ENCODE measurements at places on chromosomes 7 and 10.

- no peak for DNase-seq
Observed at GRCh38 chr10:8712656-8713055, 658.2 kb downstream of the GATA3 start.

DNA sequence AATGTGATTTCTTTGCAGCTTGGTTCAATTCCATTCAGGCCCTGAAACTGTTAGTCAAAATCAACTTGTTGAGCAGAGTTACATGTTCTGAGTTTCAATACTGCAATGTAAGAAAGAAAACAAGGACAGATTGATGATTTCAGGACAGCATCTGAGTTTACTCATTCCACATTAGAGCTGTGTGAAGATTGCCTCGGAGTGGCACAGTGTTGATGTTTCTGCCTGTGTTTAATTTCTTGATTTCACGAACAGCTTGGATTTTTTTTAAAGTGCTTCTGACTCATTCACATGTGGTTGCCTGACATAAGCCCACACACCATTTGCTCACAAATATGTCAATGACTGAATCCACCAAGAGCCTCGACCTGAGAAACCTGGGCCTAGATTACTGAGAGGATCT lies 101.2 kb upstream of the PARD3 start:
- no peak for DNase-seq

- no peak for DNase-seq
Observed at GRCh38 chr7:129468547-129468946, 33.8 kb upstream of the SMKR1 start.

DNA sequence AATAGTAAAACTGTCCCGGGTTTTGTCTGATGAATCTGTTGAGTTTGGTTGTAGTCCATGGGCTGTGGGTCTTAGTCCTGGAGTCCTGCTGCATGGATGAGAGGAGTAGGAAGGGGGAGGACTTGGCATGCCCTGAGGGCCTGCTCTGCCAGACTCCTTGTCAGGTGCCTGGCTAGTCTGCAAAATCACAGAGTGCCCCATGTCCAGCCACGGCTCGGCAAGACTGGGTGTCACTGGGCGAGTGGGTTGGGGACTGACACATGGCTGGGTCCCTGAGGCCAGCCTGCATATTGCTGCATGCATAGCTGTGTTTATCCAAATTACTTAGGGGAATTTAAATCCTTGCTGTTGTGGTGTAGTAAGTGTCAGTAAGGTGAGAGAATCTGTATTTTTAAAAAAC lies 9.7 kb downstream of the MINDY4 start:
- DNase-seq = no peak

- DNase-seq = no peak
Observed at GRCh38 chr10:116684781-116685180, 57.6 kb downstream of the HSPA12A start.

DNA sequence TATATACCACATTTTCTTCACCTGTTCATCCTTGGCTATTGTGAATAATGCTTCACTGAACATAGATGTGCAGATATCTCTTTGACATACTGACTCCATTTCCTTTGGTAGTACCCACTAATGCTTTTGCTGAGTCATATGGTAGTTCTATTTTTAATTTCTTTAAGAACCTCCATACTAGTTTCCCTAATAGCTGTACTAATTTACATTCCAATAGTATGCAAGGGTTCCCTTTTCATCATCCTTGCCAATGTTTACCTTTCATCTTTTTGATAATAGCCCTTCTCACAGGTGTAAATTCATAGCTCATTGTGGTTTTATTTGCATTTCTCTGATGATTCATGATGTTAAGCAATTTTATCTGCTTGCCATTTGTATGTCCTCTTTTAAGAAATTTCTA lies 159.9 kb downstream of the CALCR start:
- DNase-seq = no peak

- DNase-seq = no peak
Observed at GRCh38 chr7:55423277-55423711, 58.2 kb downstream of the LANCL2 start.

GRCh38 chr7:83548250-83548649 lies 100.7 kb downstream of the SEMA3E start:
- DNase-seq = no peak

- DNase-seq = no peak
Observed at GRCh38 chr10:51029172-51029641, 45.1 kb upstream of the PRKG1 start.

DNA sequence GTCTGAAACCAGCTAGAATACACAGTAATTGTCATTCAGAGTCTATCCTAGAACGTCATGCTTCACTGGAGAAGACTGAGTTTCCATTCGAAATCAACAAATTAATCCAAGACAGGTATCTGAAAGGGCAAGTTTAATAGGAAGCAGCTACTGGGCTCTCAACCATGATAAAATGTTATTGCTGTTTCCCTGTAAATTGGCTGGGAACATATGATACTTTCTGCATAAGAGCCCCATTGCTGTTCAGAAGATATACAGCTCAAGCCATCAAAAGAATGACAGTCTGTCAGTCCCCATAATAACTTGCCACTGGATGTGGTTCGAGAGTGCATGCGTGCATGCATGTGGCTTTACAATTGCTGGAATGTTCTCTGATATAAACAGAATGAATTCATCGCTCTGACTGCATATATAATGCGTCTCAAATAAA lies 129.0 kb downstream of the HIBADH start:
- no peak for DNase-seq

- no peak for DNase-seq
Observed at GRCh38 chr10:75418712-75419111, 12.7 kb upstream of the LRMDA start.

GRCh38 chr7:82740246-82740848 lies 296.8 kb upstream of the CACNA2D1 start:
- DNase-seq = no peak

- no peak for DNase-seq
Observed at GRCh38 chr7:66167773-66168387, 37.3 kb upstream of the TPST1 start.

DNA sequence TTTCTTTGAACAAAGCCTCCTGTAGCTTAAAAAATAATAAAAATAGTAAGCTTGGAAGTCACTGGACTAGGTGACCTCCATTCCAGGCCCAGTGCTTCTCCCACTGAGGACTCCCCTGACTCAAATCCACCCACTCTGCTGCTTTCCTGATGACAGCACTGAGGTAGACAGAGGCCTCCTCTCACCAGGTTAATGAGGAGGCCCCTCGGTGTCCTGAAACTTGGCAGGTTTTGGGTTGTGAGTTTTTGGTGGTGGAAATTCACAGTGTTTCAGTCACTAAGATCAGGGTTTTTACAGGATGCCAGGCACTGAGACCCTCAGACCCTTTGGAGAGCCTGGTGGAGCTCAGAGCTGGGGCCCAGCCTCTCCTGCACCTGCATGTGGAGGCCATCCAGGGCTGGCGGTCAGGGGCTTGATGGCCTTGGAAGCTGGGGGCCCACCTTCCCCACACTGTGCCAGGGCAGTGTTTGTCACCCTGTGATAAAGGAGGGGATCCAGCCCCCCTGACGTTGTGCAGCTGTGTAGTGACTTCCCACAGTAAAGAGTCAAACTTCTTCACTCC lies 19.1 kb downstream of the TSPAN14 start:
- no peak for DNase-seq

DNA sequence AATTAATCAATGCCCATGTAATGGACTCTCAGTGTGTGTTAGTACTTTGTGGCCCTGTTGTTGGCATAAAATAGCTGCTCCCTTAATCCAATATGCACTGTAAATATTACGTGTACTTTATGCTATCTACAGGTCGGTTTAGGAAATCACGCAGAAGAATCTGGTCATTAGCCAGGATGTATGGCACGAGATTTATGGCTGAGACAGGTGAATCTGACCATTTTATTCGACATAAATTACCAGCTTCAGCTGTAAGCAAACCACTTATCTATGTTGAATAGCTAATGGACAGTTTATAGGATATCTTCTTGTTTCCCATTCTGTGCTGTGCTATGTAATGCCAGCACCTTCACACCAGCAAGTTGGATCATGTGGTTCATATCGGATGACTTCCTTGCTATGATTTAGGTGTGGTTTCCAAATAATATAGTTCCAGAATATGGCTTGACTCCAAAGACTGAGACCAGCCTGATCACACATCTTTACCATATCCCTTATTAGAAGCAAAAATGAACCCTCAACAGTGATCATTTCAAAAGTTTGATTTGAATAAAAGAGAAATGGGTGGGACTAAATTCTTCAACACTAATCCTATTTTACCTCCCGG lies 301.4 kb downstream of the AHR start:
- DNase-seq = peak; percentile 12

GRCh38 chr10:112295853-112296830 lies 12.9 kb downstream of the TECTB start:
- no peak for DNase-seq

- DNase-seq = no peak
Observed at GRCh38 chr7:152479595-152479994, 43.8 kb upstream of the KMT2C start.

GRCh38 chr7:42091461-42092291 lies 145.3 kb downstream of the GLI3 start:
- no peak for DNase-seq

DNA sequence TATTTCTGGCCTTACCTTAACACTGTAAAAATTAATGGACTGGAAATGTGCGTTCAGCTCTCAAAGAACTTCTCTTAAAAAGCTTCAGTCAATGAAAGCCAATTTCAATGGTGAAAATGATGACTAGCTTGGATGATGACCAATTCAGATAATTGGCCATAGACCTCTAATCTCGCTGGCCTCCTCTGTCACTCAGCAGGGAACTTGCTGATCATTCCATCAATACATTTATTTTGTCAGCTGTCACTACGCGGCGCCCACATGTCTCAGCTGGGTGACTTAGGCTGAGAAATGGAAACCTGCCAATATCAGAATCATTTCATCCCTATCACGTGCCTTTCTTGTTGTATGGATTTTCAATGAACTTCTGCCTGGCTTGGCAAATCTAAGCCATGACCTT lies 673.0 kb upstream of the AUTS2 start:
- DNase-seq = no peak

GRCh38 chr10:117360016-117360415 lies 15.2 kb downstream of the PDZD8 start:
- DNase-seq = no peak

GRCh38 chr7:104820836-104821535 lies 193.0 kb upstream of the KMT2E start:
- no peak for DNase-seq

GRCh38 chr10:75283078-75283670 lies 47.4 kb upstream of the COMTD1 start:
- DNase-seq = no peak

DNA sequence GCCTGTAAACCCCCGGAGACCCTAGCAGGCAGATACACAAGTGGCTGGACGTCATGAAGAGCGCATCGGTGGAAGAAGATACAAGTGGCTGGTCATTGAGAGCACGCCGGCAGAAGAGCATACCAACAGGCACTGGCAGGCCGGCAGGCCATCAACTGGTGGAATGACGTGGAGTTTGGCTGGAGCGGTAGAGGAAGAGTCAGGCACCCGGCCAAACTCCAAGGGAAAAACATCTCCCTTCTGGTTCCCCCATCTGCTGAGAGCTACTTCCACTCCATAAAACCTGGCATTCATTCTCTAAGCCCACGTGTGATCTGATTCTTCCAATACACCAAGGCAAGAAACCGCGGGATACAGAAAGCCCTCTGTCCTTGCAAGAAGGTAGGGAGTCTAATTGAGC lies 113.4 kb upstream of the NPSR1 start:
- DNase-seq = no peak

DNA sequence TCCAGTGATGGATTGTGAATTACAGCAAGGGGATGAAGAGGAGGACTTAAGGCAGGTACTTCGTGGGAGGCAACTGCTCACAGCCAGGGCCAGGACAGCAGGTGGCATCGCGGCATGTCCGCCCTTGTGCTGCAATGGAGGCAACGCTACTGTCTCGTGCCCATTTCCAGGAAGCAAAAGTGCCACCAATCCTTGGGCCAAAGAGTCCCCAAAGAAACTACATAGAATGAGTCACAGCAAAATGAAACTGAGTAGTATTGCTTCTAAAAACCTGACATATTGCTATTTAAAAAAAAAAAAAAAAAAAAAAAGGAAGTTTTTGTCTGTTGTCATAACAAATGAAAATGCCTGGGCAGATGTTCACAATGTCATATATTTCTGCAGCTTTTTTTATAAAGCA lies 46.6 kb downstream of the RSU1 start:
- DNase-seq = no peak

- DNase-seq = no peak
Observed at GRCh38 chr10:29191674-29192073, 97.2 kb upstream of the LYZL1 start.

DNA sequence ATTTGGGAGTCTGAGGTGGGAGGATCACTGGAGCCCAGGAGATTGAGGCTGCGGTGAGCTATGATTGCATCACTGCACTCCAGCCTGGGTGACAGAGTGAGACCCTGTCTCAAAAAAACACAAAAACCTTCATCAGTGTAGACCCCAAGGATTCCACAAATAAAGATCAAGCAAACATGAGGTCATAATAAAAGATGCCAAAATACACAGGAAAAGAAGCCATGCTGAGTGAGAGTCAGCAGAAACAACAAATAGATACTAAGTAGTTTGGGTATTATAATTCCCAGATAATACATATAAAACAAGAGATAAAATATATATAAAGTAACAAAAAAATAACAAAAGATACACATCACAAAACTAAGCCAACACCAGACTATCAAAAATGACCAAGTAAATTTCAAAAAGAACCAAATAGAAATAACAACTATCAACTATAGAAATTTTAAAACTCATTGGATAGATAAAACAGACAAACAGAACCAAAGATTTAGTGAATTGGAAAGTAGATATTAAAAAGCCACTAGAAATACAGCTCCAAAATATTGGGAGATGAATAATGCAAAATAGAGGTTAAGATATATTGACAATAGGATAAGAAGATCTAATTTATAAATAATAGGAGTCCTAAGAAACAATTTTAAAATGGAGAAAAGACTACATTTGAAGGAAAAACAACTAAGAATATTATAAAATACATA lies 48.9 kb upstream of the FHIP2A start:
- no peak for DNase-seq

- no peak for DNase-seq
Observed at GRCh38 chr10:51436805-51437204, 262.6 kb downstream of the CSTF2T start.

GRCh38 chr7:5634107-5634950 lies 147.1 kb downstream of the RNF216 start:
- DNase-seq = no peak

GRCh38 chr7:2031451-2031845 lies 201.3 kb downstream of the MAD1L1 start:
- no peak for DNase-seq

DNA sequence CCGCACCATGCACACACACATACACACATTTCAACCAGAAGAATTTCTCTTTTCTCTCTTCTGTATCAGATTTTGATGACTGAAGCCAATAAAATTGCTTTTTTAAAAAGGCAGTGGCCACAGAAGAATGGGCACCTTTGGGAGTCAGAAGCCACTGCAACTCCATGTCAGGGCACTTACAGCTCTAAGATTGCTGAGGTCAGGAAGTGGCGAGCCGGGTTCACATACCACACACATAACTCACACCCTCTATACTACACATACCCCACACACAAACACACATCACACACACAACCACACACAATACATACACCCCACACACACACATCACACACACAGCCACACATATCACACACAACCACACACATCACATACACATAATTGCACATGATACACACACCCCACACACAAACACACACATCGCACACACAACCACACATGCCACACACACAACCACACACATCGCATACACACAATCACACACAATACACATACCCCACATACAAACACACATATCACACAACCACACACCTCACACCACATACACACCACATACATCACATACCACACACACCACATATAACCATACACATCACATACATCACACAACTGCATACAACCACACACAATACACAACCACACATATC lies 31.2 kb downstream of the GPRIN2 start:
- no peak for DNase-seq

- DNase-seq = no peak
Observed at GRCh38 chr10:70169649-70170364, 507 bp downstream of the SAR1A start.

Measured in NCI-H1436 treated with DMSO at 0.1 percent for 48 hours (cell line).